SK-MEL-5 (cell line): ENCODE measurements at places on chromosomes 5 and 9. TPM values are rescaled to one million over a fixed set of nuclear protein-coding genes. Genes with fewer than 3 reads are reported as not detected.

Gene PCSK5
- 0.08 TPM in 1 of 2 replicates, not detected in the other for total RNA-seq

Gene SLC6A19
- not detected in 2 replicates for total RNA-seq

Gene MEIKIN
- total RNA-seq: not detected in 2 replicates

GRCh38 chr5:40030661-40031060 is 605.9 kb upstream of the DAB2 start:
- no peak for DNase-seq

Gene BTNL8
- total RNA-seq: 0.08 TPM in 1 of 2 replicates, not detected in the other

- peak; percentile 51 for DNase-seq
These were observed 15.8 kb upstream of the FABP6 start for GRCh38 chr5:160213537-160213936.

DNA sequence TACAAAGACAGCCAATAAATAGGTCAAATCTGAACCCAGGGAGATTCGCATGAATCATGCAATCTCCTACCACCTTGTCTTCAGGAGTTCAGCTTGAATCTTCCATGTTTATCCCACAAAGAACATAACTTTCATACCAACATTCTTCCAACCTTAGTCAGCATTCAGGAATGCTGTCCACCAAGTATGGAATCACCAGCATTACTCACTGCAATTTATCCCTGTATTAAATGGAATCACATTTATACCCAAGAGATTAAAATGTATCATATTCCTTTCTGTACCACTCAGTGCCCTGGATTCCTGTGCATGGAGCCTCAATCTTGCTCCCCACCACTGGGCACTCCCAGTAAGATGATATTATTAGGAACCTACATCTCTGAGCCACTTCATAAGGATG is 162.6 kb downstream of the GLIS3 start:
- no peak for DNase-seq

Gene TTC39B
- 6.1 and 8.0 TPM in 2 replicates for total RNA-seq

DNA sequence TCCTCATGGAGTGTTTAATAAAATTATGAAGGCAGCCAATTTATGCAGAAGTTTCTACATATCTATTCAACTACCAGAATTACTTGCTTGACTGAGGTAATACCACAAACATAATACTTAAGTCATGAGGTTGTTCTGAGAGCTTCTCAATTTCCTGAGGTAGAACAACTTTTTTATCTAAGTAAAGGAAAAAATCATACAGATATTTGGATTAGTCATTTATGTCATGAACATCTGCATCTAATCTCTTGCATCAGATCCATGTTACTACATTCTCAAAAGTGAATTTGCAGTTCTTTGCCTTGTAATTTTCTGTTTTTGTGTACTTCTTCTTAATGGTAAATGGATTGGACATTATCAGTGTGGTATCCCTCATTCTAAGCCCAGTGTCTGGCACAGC is 60.4 kb upstream of the RGMB start:
- no peak for DNase-seq

GRCh38 chr5:94571415-94571814 is 47.0 kb downstream of the KIAA0825 start:
- DNase-seq: no peak

DNA sequence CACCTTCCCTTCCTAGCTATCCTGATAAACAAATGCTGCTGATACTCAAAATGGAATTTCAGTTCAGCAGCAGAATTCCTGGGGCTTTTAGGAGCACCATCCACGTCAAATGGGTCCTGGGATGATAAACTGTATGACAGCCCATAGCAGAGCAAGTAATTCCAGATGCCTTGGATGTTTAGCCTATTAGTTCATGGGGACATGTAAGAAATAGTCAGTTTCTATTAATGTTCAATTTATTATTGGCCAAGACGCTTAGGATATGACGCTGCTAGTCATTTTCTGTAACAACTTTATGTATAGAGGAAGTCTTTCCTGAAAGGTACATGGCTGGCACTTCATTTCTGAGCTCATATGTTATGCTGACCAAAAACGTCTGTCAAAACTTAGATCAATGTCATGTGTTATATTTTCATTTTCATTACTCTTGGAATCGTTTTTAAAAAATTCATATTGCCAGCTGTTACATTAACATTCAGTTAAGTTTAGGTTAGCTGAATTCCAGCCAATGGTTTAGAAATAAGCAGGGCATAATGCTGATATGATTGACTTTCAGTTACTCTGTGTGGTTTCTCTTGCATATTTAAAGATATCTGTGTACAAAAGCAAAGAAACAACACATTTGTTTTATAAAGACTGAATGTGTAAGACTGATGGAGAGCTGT is 243.8 kb downstream of the CSNK1G3 start:
- peak; percentile 2 for DNase-seq

Gene MEGF10
- 11.4 and 16.4 TPM in 2 replicates for total RNA-seq

Gene TEX10
- total RNA-seq: 61.5 and 64.9 TPM in 2 replicates

Gene ARL14EPL
- not detected in 2 replicates for total RNA-seq

Gene QRFP
- total RNA-seq: not detected in 2 replicates

Gene SPAG8
- total RNA-seq: 0.05 TPM in 1 of 2 replicates, not detected in the other

Gene TRIP13
- total RNA-seq: 43.7 and 47.0 TPM in 2 replicates

Gene RETREG1
- total RNA-seq: 47.9 and 49.3 TPM in 2 replicates

Gene CDKN2A
- total RNA-seq: not detected in 2 replicates

DNA sequence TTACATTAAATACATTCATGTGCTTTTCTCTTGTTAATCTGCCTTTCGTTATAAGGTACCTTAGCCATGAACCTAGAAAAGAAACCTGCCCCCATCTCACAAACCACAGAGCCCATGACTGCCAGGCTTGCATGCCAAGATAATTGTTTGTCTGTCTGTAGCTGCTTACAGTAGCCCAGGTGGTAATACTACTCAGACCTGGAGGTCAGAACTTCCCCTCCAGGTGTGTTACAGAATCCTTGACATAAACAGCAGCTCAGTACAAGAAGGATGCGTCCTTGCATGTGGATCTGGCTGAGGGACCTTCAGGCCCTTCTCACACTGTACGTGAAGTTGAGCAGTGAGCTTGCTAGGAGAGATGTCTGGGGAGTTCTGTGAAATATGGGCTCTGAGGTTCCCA is 291.4 kb downstream of the CSNK1G3 start:
- no peak for DNase-seq

Gene RMI1
- 5.1 and 5.9 TPM in 2 replicates for total RNA-seq

Gene EGFLAM
- total RNA-seq: 0.05 TPM in 1 of 2 replicates, not detected in the other

Gene SAXO1
- not detected in 2 replicates for total RNA-seq

Gene CDKN2B-AS1
- total RNA-seq: not detected in 2 replicates

DNA sequence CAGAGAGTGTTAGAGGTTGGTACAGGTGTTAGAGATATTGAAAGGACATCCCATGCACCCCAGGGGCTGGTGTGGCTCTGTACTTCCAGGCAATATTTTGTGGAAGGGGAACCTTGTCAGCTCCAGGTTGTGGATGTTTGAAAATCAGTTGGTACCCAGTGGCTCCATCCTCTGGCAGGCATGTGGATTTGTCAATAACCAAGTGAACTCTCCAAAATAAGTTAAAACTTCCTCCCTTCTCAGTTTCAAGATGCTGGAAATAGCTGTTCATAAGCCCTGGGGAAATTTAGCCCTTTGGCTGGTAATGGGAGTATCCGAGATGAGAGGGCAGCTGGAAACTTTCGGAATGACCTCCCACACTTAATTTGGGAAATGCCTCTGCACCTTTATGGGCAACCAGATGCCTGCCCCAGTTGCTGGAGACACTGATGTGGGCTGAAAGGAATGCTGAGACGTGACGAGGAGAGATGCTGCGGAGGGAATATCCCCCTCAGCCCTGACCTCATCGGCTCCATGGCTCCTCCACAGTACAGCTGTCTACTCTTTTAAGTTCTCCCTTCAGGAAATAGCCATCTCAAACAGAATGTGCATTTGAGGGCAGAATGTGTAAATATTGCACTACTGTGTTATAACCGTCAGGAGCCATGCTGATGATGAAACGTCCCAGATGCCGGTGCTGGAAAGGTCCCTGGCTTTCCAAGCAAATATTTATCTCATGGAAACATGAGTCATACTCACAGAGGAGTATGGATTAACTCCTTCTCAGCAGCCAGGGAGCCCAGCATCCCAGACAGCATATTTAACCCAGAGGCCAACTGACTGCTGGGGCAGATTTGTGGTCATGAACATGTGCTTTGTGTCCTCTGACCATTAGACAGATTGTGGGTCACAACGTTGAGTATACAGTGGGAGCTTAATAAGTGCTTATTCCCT is 29.5 kb downstream of the TGFBI start:
- DNase-seq: peak; percentile 59

Gene ITK
- 20.6 and 22.2 TPM in 2 replicates for total RNA-seq

Gene CTXN3
- not detected in 2 replicates for total RNA-seq

GRCh38 chr9:132037458-132037857 is 42.2 kb downstream of the MED27 start:
- DNase-seq: no peak
